Tibial nerve (tissue), 4 donors: ENCODE measurements at places on chromosomes 5 and 9. TPM values are rescaled to one million over a fixed set of nuclear protein-coding genes. Genes with fewer than 3 reads are reported as not detected.

DNA sequence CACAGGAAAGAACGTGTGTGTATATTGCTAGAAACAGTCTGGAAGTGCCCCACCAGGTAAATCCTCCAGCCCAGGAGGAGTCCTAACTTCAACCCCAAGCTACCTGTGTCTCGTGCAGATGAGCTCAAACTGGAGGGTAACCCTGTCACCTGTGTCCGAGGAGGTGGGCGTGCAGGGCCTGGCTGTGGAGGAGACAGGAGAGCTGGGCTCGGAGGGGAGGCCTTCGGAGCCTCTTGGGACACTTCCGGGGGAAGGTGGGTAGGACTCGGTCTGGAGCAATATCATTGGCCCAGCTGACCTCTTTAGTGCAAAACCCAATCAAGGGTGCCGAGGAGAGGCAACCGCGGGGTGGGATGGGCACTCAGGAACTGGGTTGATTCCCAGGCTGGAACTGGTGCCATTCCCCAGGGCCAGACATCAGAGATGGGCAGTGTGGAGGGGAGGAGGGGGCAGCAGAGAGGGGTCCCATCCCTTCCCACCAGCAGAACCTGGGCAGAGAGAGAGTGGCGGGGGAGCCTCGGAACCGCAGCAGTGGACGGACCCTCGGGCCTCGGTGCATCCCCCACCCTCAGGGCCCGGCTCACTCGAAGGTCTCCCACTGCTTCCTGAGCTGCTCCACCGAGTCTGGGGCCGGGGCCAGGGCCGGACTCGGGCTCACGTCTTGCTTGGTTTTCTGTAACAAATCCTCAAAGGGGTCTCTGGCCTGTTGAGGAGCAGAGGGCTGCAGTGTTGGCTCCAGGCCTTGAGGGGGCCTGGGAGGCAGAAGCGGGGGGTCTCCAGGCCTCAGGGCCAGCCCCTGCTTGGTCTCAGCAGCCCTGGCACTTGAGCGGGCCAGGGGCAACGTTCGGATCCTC is 25.1 kb downstream of the CRB2 start:
- no peak overlapping the region for H3K4me3 ChIP-seq
- H3K4me1 ChIP-seq: no peaks in the 10 kb centered on the region
- H3K36me3 ChIP-seq: peaks cover 48% of the 10 kb centered on the region
- H3K27me3 ChIP-seq: peaks cover 9% of the 10 kb centered on the region

GRCh38 chr5:76342474-76342873 is 60.6 kb upstream of the IQGAP2 start:
- no peak for DNase-seq
- H3K27ac ChIP-seq: no peak overlapping the region
- no peaks in the 10 kb centered on the region for H3K27me3 ChIP-seq
- H3K36me3 ChIP-seq: no peaks in the 10 kb centered on the region

DNA sequence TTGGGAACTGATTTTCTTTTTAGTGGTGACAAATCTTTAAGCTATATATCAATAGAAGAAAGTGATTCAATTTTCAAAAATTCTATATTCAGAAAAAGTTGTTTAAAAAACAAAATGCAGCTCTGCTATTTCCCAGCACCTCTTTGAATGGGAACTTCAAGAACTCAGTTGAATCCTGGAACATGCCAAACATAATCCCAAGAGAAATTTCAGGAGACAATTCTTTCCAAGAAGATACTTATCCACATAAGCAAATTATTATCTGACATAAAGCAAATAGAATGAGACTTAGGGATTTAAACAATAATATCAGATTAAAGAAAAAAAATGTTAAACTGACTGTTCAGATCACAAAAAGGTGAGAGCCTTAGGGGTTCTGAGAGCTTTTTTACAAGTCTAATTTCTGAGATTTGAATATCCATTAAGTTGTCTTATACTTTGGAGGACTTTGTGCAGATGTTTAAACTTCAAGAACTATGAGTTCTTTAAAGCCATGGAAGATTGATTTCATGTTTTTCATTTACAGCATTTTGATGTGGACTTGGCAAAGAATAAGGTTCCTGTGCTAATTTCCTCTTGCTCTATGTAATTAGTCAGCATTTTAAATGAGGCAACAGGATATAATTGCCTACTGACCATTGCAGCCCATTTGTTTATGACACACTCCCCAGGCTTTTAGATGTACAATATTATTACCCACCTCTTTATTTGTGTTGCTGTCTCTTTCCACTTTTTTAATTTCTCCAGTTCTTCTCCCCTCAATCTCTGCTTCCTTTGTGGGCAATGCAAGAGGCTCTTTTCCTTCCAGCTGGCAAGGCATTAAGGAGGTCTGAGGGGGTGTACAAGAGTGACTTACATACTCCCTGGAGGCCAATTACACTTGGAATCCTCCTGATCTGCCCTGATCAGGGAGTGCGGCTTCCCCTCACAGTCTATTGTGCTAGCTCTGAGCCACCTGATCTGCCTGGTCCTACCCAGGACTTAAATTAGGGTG is 419.1 kb downstream of the NR2F1-AS1 start:
- H3K27me3 ChIP-seq: no peaks in the 10 kb centered on the region
- DNase-seq: no peak
- peak overlapping the region; percentile 85 for H3K27ac ChIP-seq
- H3K4me1 ChIP-seq: no peaks in the 10 kb centered on the region
- no peak overlapping the region for H3K4me3 ChIP-seq

SOX30 gene
- 0.20 TPM for total RNA-seq

DNA sequence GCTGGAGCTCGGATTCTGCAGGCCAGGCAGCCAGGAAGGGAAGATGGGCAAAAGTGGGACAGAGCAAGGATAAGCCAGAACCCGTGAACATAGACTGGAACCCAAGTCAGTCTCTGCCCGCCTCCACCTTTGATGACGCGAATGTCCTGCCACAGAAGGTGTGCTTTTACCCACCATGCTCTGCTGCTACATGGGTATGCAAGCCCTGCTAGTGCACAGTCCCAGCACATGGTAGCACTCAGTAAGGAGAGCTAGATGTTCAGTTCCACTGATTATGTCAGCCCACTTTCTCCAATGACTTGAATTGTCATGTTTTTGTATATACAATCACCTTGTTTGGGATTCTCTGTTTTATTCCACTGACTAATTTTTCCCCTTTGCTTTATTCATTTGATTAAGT is 11.4 kb upstream of the CD72 start:
- no peaks in the 10 kb centered on the region for H3K27me3 ChIP-seq
- no peaks in the 10 kb centered on the region for H3K4me1 ChIP-seq
- H3K4me3 ChIP-seq: no peak overlapping the region

DNA sequence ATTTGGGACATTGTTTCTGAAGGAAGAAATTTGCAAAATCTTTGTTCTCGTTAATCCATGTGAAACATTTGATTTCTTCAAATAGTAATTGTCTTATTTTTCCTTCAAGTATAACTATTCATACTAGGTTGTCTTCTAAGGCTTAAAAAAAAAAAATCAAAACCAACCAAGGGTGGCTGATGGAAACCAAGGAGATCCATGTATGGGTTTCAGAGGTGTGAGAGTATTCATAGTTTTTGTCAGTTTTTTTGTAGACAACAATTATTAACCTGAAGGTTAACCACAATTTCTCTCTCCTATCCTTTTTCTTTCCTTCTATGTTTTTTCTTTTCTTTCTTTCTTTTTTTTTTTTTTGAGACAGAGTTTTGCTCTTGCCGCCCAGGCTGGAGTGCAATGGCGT is 35.4 kb downstream of the KDM4C start:
- H3K27me3 ChIP-seq: no peaks in the 10 kb centered on the region
- H3K4me1 ChIP-seq: no peaks in the 10 kb centered on the region
- no peak overlapping the region for H3K27ac ChIP-seq
- no peak for DNase-seq
- peaks cover 23% of the 10 kb centered on the region for H3K36me3 ChIP-seq

DNA sequence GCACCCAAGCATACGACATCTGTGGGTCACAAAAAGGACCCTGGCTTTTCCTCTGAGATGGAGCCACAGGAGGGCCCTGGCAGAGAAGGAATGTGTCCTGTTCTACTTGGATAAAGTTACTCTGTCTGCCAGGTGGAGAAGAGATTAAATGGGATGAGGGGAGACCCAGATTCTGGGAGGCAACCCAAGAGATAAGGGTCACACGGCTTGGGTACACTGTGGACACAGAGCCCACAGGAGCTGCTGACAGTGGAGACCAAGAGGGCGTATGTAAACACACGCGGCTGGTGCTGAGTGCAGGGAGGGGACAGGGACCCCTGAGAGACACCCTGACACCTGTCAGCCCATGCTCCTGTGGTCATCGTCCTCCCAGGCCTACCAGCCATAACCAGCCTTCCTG is 6.2 kb downstream of the CDK20 start:
- DNase-seq: no peak
- H3K36me3 ChIP-seq: peaks cover 68% of the 10 kb centered on the region
- no peaks in the 10 kb centered on the region for H3K27me3 ChIP-seq
- peaks cover 5% of the 10 kb centered on the region for H3K4me1 ChIP-seq
- H3K27ac ChIP-seq: no peak overlapping the region

DNA sequence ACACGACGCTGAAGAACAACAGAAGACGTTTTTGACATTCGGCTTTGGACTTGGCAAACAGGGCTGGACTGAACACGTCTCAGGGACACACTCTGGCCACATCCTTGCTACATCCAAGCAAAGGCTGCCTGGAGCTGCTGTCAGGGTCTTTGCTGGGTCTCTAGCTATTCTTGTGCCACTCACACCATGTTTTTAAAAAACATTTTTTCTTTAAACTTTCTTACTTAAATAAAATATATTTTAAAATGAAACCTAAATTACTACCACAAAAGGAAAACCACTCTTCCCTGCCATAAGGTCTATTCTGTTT is 128.3 kb upstream of the PHYKPL start:
- H3K27ac ChIP-seq: no peak overlapping the region
- no peak overlapping the region for H3K4me3 ChIP-seq
- no peaks in the 10 kb centered on the region for H3K27me3 ChIP-seq
- H3K4me1 ChIP-seq: peaks cover 16% of the 10 kb centered on the region
- no peak for DNase-seq

RNF183 gene
- total RNA-seq: 0.20 TPM

DNA sequence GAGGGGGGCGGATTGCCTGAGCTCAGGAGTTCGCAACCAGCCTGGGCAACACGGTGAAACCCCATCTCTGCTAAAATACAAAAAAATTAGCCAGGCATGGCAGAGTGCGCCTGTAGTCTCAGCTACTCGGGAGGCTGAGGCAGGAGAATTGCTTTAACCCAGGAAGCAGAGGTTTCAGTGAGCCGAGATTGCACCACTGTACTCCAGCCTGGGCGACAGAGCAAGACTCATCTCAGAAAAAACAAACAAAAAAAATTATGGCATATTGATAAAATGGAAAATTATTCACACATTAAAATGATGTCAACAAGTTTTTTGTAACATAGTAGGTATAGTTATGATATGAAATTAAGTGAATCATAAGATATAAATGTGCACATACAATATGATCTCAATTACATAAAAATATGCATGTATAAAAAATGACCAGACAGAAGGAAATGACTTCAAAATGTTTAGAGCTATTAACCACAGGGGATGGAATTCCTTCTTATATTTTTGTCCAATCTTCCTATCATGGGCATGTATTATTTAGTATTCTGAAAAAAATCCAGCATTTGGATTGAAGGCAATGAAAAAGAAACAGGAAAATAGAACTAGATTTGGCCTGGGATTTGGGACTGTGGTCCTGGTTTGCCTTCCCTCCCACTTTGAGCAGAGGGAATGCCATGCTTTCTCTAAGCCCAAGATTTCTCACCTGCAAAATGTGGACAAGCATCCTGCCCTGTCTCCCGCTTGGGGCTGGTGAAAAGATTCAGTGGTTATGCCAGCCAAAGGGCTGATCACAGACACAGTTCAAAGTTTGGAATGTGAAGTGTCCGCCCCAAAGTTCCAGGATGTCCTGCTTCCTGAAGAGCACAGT is 19.5 kb downstream of the SPAAR start:
- H3K27me3 ChIP-seq: no peaks in the 10 kb centered on the region
- no peak overlapping the region for H3K27ac ChIP-seq
- no peaks in the 10 kb centered on the region for H3K36me3 ChIP-seq
- H3K4me1 ChIP-seq: peaks cover 14% of the 10 kb centered on the region
- DNase-seq: no peak

- no peaks in the 10 kb centered on the region for H3K27me3 ChIP-seq
- H3K4me1 ChIP-seq: no peaks in the 10 kb centered on the region
- no peak overlapping the region for H3K4me3 ChIP-seq
- H3K27ac ChIP-seq: no peak overlapping the region
- DNase-seq: no peak
- H3K36me3 ChIP-seq: no peaks in the 10 kb centered on the region
Measured at GRCh38 chr5:102819634-102820033, 64.5 kb downstream of the PAM start.

PCDHGA7 gene
- total RNA-seq: 8.7 TPM

DNA sequence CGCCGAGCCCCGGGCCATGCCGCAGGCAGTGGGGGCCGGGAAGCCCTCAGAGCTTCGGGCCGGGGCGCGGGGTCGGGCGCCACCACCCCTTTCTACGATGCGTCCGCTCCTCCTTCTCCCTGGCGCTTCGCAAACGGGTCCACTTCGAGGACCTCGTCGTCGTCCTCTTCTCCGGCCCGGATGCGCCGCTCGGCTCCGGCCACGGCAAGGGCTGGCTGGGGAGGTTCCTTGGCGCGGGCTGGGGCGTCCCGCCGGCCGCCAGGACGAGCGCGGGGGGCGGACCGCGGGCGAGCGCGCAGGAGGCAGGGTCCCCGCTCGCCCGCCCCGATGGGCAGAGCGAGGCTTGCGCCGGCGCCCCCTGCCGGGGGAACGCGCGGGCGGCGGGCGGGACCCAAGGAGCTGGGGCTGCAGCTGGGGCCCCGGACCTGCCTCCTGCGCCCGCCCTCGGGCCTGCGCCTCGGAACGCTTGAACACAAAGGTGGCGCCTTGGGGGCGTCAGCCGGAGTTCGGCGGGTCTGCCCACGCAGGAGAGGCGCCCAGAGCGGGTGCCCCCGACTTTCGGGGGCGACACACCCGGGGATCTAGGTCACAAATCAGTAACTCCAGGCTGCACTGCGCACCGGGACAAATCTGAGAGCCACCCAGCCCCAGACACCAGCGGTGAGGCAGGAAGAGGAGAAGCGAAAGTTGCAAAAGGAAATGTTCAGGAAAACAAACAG is at the start of gene ROR2:
Gene ROR2, minus strand, starts transcription at position 283 of the 719 bp plus-strand sequence.
- peaks cover 15% of the 10 kb centered on the region for H3K4me1 ChIP-seq
- no peaks in the 10 kb centered on the region for H3K36me3 ChIP-seq
- H3K4me3 ChIP-seq: peak within 1 kb of the TSS; percentile 41
- no peak for DNase-seq
- H3K27me3 ChIP-seq: no peaks in the 10 kb centered on the region
- no peak within 1 kb of the TSS for H3K27ac ChIP-seq

FBP2 gene
- total RNA-seq: not detected
